ENCODE measurements at places on chromosomes 2 and 18. TPM values are rescaled to one million over a fixed set of nuclear protein-coding genes. Genes with fewer than 3 reads are reported as not detected.
A peak's percentile ranks its signal among the peaks of the same experiment; 100 is the strongest.

DNA sequence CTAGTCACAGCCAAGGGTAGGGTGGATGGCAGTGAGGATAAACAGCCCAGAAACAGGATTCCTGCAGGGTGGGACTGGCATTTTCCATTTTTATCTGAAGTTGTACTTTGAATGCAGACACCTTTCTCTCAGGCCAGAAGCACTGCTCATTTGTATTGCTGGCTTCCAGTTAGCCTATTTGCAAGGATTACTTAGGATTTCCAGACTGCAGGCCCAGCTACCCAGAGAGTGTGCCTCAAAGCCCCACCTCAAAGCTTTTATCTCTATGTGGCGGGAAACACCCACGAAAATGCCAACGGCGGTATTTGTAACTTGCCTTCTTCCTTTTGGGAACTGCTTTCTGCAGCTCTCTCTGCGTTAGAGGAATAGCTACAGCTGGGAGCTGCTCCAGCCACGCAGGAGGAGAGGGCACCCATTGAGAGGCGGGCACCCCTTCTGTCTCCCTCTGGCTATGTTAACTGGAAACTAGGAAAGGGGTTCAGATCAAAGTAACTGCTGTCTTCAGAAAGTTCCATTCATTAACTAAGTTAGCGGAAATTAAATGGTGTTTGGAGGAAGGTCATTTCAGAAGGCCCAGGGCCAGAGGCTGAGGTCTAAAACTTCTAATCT, 144.9 kb downstream of the TGIF1 start:
- DNase-seq = no peak
- H3K36me3 ChIP-seq = no peaks in the 10 kb centered on the region
- H3K4me3 ChIP-seq = peak overlapping the region; percentile 77

DNA sequence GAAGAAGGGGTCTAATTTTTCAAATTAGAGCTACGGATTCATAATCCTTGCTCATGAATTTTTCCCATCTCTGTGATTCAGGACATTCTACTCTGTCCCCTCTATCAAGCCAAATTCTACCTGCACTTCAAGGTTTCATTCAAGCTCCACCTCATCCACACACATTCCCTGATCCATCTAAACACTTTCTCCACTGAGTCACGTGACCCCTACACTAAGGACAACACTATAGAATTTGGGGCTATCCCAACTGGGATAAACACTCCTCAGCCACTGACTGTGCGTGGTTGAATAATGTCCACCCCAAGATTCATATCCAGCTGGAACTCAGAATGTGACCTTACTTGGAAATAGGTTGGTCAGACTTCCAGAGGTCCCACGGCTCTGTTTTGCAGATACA, 159.9 kb upstream of the ACVR2A start:
- no peak for DNase-seq
- H3K4me3 ChIP-seq = no peak overlapping the region
- peaks cover 23% of the 10 kb centered on the region for H3K4me1 ChIP-seq
- H3K36me3 ChIP-seq = peaks cover 5% of the 10 kb centered on the region
- no peak overlapping the region for H3K27ac ChIP-seq

DNA sequence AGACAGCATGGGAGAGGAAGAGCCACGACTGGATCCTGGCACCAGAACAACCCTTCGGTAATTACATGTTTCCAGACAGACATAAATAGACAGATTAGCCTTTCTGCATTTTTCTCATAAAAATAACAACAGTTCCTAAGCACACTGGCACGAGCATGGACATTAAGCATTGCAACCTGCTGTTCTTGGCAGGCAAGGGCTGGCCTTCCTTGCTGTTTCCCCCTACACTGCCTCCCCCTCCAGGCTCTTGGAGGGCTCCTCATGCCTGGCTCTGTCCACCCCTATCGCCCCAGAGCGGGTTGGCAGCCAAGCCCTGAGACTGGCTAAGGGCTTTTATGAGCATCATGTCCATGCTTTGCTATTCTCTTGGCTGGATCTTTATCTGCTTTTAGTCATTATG, 89.6 kb downstream of the TTC32 start:
- H3K27ac ChIP-seq = no peak overlapping the region
- peaks cover 14% of the 10 kb centered on the region for H3K4me1 ChIP-seq
- DNase-seq = no peak
- H3K27me3 ChIP-seq = peaks cover 4% of the 10 kb centered on the region
- H3K4me3 ChIP-seq = no peak overlapping the region
- peaks cover 7% of the 10 kb centered on the region for H3K36me3 ChIP-seq

DNA sequence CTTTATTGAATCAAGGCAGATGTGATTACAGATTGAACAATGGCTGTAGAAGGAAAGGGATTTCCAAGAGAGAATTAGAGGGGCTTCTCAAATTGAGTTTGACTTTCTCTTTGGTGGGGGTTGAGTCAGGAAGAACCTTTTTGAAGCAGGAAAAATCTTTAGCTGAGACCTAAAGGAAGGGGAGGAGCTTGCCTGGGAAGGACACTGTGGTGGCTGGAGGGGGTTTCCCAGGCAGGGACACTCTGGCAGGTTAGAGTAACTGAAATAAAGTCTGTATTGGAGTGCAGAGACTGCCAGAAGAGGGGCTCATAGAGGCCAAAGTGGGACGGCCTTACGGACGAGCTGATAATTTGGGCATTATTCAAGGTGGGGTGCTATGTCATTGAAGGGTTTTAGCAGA, 69.3 kb downstream of the NEDD4L start:
- no peak overlapping the region for H3K4me3 ChIP-seq
- H3K27ac ChIP-seq = peak overlapping the region; percentile 35
- H3K36me3 ChIP-seq = no peaks in the 10 kb centered on the region
- peaks cover 12% of the 10 kb centered on the region for H3K27me3 ChIP-seq
- H3K4me1 ChIP-seq = peaks cover 63% of the 10 kb centered on the region

GRCh38 chr18:74892066-74892627, 294.5 kb downstream of the ZNF407 start:
- no peak overlapping the region for H3K4me3 ChIP-seq
- peaks cover 6% of the 10 kb centered on the region for H3K36me3 ChIP-seq
- H3K4me1 ChIP-seq = no peaks in the 10 kb centered on the region
- no peak overlapping the region for H3K27ac ChIP-seq

DNA sequence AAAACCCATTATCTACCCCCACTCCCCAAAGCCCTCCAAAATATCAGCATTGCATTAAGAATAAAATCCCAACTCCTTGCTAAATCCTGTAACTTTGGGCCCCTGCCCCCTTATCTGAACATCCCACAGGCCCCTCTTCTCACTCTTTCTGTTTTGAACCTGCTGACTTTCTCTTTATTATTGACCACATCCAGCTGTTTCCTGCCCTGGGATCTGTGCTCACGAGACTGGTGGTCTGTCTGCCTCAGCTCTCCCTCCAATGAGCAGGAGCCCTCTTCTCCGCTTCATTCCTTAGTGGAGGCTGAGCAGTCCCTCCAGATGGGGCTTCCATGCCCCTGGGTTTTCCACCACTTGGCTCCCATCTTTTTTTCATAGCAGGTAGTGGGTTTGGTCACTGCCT, 116.9 kb downstream of the ACKR3 start:
- peaks cover 5% of the 10 kb centered on the region for H3K4me1 ChIP-seq
- H3K27ac ChIP-seq = peak overlapping the region; percentile 14
- H3K36me3 ChIP-seq = no peaks in the 10 kb centered on the region
- DNase-seq = no peak
- H3K27me3 ChIP-seq = no peaks in the 10 kb centered on the region

GRCh38 chr2:97355176-97355575, 234.5 kb downstream of the ANKRD36B start:
- no peak overlapping the region for H3K4me3 ChIP-seq
- peaks cover 2% of the 10 kb centered on the region for H3K27me3 ChIP-seq
- no peak for DNase-seq

DNA sequence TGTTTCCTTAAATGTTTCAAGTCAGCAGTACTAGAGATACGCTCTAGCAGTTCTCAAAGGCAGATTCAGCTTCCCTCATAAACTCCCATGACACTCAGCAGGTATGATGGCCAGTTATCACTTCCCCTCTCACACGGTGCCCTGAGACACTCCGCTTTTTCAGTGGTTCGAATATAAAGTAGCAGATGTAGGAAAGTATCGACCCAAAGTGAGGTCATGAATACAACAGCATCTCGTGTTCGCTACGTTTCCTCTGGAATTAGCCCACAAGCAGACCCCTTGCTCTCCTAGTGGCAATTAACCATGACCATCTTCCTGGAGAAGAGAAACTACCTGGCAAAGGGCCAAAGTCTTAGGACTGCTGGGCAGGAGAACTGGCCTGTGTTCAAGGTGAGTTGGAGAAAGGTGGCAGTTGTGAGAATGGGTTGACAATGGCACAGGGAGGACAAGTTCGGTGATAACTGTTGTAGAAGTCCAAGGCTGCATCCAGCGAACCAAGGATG, 9.3 kb upstream of the AGBL5 start:
- DNase-seq = no peak
- H3K4me3 ChIP-seq = no peak overlapping the region
- no peak overlapping the region for H3K27ac ChIP-seq

DNA sequence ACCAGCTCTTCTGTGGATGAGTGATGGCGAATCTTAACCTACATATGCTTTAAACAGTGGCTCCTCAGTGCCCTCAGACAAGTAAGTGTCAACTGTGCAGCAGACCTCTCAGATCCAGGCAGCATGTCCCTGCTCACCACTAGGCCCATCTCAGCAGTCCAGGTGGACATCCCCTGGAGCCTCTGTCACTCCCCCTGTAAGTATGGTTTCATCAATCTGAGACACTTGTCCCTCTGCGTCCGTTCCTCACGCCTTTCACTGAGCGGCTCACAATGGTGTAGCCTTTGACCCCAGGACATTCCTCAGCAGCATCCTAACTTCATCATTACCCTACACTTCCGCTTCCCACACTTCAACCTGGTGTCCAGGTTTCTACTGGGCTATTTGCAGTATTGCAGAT, 69.3 kb upstream of the RALBP1 start:
- H3K27me3 ChIP-seq = no peaks in the 10 kb centered on the region
- no peaks in the 10 kb centered on the region for H3K4me1 ChIP-seq
- H3K4me3 ChIP-seq = no peak overlapping the region

GRCh38 chr18:78939105-78939504, 40.5 kb upstream of the SALL3 start:
- H3K27me3 ChIP-seq = peaks cover 2% of the 10 kb centered on the region
- H3K4me1 ChIP-seq = peaks cover 8% of the 10 kb centered on the region
- no peak overlapping the region for H3K27ac ChIP-seq
- H3K36me3 ChIP-seq = peaks cover 9% of the 10 kb centered on the region
- H3K4me3 ChIP-seq = no peak overlapping the region

- H3K36me3 ChIP-seq = no peaks in the 10 kb centered on the region
- no peak overlapping the region for H3K27ac ChIP-seq
- no peaks in the 10 kb centered on the region for H3K27me3 ChIP-seq
- no peak for DNase-seq
These were observed 21.9 kb downstream of the ITM2C start for GRCh38 chr2:230886671-230887071.

DNA sequence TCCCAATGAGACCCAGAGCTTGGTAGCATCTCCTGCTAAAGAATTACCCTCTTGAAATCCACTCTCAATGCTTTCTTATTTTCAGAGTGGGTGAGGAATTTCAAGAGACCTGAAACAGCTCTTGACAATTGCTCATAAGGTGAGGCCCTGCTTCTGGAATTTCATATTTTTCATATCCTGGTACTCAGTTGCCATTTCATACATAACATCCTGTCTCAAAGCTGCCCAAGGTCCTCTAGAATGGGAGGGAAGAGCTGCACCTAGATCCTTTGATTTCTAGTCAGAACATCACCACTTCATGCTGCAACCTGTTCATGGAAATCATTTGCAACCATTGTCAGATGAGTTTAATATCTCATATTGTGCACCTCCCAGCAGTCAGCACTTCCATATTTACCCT, 404.8 kb upstream of the GALNT5 start:
- no peak for DNase-seq
- no peak overlapping the region for H3K4me3 ChIP-seq
- H3K27me3 ChIP-seq = no peaks in the 10 kb centered on the region
- no peaks in the 10 kb centered on the region for H3K4me1 ChIP-seq
- H3K36me3 ChIP-seq = no peaks in the 10 kb centered on the region
- H3K27ac ChIP-seq = no peak overlapping the region

Gene C2orf66
- 0.34 TPM for total RNA-seq

Gene LTBP1
- total RNA-seq = 3.9 TPM

Gene SSB
- total RNA-seq = 79.0 TPM

Gene ARHGAP28
- total RNA-seq = 36.8 TPM

Gene LINC00305
- not detected for total RNA-seq
